Stomach (tissue), 19 donors: ENCODE measurements at places on chromosomes 4 and X. TPM values are rescaled to one million over a fixed set of nuclear protein-coding genes. Genes with fewer than 3 reads are reported as not detected.

Gene MGST2
- 271 TPM for polyA plus RNA-seq

Gene SPIN3
- polyA plus RNA-seq, result 7.0 TPM

Gene SPANXN2
- not detected for polyA plus RNA-seq

Gene REELD1
- polyA plus RNA-seq, result 0.30 TPM

Gene KDR
- 1.7 TPM for polyA plus RNA-seq

Gene GPR34
- polyA plus RNA-seq, result 6.2 TPM

Gene CSN1S1
- polyA plus RNA-seq, result 0.50 TPM

Gene MAGEA9B
- not detected for polyA plus RNA-seq

Gene CNGA1
- polyA plus RNA-seq, result 5.4 TPM

- DNase-seq, result no peak
Observed at GRCh38 chr4:44632733-44633132, 18.7 kb downstream of the YIPF7 start.

GRCh38 chr4:140469791-140470733, 28.0 kb downstream of the MGAT4D start:
- peak; percentile 17 for DNase-seq

- peak; percentile 66 for DNase-seq
Observed at GRCh38 chrX:118975831-118976598, 1.6 kb downstream of the LONRF3 start.

- DNase-seq, result no peak
Observed at GRCh38 chr4:166839615-166840251, 394.6 kb downstream of the SPOCK3 start.

DNA sequence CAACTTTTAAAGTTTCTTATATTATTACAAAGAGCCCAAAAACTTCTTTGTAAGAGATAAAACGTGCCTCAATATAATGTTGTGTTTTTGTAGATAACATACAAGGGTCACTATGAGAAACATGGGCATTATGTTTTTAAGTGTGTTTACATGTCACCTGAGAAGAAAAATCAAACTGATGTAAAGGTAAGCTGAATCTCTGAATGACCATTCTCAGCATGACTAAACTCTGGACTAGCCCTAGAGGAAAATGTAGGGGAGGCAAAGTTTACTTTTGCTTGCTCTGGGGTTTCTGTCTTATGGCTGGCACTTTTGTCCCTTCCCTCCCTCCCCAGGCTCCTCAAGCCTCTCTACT, 6.8 kb downstream of the MEPE start:
- DNase-seq, result no peak

DNA sequence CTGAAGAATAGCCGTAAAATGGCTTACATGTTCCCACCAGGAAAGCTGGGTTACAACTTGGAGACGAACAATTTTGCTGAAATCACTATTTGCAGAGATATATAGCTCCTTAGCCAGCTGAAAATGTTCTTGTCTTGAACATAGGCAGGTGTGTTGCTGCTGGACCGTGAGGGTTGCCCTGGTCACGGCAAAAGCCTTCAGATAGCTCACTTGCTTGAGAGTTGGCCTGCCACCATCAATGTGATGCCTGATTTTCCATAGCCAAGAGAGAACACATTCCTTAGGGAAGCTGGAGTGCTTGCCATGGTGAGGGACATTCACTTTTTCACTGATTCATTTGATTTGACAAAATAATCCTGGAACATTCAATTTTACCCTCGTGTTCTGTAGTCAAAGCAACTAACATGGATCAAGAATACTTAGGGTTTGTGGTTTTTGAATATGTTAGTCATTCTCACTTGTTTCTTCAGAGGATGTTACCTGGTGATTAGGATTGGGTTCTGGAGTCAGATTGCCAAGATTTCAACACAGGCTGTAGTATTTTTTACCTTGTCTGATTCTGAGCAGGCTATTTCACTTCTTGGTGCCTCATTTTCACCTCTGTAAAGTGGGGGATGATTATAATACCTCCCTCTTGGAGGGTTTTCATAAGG, 536.9 kb downstream of the RAPGEF2 start:
- DNase-seq, result no peak

DNA sequence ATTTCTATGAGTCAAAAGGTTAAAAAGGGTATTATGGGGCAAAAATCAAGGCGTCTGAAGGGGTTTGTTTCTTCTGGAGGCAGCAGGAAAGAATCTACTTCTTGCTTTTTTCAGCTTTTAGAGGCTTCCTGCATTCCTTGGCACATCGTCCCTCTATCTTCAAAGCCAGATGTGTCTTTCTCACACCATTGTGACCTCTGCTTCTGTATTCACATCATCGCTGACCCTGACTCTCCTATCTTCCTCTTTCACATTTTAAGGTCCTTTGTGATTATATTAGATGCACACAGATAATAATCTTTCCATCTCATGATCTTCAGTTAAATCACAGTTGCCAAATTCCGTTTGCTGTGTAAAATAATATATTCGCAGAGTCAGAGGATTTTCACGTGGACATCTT, 112.7 kb downstream of the PPP4R3C start:
- DNase-seq, result no peak

DNA sequence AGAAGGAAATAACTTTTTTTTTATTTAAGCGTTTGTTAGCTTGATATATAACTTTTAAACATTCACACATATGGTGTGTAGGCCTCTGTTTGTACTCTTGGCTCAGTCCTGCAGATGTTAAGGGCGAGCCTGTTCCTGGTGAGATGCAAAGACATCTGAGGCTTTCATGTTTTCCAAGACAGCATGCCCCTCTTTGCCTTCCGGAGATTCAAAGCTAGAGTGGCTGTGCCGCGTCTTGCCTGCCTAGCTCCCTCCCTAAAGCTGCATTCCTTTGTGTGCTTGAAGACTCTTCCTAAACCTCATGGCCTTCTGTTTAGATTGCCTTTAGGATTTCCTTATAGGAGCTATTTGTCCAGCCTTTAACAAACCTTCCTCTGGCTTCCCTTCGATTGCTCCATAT, 67.1 kb downstream of the MID1IP1 start:
- DNase-seq, result no peak

GRCh38 chr4:64727960-64728359, 318.7 kb upstream of the TECRL start:
- DNase-seq, result no peak

GRCh38 chr4:6002926-6003325, 15.3 kb downstream of the C4orf50 start:
- no peak for DNase-seq

DNA sequence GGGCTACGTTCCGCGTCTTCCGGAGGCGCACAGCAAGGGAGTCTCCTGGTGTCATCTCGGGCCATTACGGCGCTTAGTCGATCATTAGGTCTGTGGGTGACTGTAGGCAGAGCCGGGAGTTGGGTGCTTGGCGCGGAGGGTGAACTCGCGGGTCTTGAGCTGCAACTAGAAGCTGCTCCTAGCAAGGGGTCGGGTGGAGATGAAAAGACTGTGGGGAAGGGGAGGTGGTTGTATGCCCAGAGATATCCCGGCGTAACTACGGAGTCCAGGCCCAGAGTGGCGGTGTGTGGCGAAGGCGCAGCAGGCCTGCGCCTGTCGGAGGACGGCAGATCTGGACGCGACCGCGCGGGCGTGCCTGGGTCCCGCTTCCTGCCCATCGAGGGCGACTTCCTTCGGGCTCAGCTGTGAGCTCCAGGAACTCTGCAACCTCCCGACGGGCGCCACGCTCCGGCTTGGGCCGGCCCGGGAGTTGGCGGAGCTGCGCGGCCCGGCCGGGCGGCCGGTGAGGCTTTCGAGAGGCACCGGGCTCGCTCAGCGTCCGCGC, 2.7 kb upstream of the NKX3-2 start:
- peak; percentile 72 for DNase-seq

DNA sequence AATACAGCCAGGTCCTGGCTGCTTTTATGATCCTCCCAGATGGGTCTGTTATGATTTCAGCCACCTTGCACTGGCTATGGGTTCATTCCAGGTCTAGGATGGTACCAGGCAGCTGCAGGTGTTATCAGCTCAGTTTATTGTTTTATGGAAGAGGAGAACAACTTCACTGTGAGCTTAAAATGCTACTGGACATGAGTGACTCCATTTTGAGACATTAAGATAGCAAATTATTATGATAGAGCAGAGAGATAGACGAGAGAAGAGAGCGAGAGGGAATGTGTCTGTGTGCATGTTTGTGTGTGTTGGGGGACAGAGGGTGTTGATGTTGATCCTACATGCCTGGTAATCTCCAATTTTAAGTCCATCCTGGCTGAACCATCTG, 820.2 kb downstream of the FSTL5 start:
- DNase-seq, result no peak

GRCh38 chrX:85543866-85544265, 164.4 kb upstream of the POF1B start:
- DNase-seq, result no peak

DNA sequence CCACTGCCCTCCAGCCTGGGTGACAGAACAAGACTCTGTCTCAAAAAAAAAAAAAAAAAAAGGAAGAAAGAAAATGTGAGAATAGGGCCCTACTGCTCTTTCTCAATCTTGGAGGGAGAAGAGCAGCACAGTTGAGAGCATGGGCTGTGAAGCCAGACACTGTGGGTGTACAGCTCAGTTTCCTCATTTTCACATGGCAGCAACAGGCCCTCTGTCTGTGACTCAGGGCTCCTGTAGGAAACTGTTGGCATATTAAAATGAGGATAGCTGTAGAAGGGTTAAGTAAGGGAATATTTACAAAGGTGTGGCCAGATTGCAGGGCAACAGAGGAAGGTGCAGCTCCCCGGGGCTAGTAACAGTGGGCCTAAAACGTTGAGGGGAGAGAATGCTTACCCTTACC, 3.4 kb downstream of the AKAP14 start:
- DNase-seq, result no peak

DNA sequence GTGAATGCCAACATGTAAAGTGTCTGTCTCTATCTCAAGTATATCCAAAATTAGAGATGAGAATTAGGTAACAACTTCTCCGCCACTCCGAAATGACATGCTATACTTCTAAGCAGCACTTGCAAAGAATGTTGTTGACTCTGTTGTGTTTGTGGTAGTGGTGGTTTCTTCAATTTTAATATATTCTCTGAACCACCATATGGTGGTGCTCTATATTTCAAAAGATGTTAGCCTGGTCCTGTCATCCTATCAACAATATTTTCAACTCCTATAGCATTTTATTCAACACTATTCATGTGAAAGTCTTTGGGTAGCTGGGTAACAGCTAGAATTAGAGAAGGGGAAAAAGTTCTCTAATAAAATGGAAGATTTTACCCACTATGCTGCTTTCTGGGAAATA, 1622.8 kb upstream of the IGFBP7 start:
- DNase-seq, result no peak

- DNase-seq, result no peak
Observed at GRCh38 chr4:37388681-37389365, 144.3 kb downstream of the NWD2 start.

- no peak for DNase-seq
Observed at GRCh38 chr4:74095482-74095881, 3.5 kb downstream of the CXCL2 start.

- DNase-seq, result no peak
Observed at GRCh38 chrX:141733371-141733770, 34.8 kb upstream of the SPANXD start.

DNA sequence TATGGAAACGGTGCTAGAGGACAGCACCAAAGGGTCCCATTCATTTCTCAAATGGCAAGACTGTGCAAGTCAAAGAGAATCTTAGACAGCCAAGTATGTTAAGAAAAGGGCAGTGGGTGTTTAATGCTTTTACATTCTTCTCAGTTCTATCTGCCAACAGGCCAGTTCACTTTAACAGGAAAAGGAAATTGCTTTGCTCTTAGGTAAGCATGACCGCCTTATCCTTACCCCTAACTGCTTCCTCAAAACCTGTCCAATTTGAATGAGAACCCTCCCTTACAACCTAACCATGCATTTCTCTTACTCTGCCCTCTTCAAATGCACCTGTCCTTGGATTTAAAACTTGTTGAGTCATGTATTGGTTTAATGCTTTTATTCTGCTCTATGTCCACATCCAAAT, 44.5 kb upstream of the BLTP1 start:
- no peak for DNase-seq

DNA sequence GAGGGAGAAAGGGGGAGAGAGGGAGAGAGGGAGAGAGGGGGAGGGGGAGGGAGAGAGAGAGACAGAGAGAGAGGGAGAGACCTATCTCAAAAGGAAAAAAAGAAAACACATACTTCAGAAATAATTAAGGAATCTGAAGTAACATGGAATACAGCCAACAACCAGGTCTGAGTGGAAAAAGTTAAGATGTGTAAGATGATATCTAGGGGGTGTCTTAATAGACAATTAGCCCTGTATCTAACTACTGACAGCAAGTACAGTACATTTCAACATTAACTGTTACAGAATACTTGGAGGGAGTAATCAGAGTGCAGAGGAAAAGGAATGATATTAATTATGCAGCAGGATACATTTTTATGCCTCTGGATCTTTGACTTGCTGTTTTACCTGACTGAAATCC, 22.4 kb downstream of the NUP54 start:
- no peak for DNase-seq

GRCh38 chrX:30280428-30280827, 28.8 kb downstream of the NR0B1 start:
- DNase-seq, result no peak

GRCh38 chrX:136847874-136848273, 32.7 kb downstream of the RBMX start:
- no peak for DNase-seq

DNA sequence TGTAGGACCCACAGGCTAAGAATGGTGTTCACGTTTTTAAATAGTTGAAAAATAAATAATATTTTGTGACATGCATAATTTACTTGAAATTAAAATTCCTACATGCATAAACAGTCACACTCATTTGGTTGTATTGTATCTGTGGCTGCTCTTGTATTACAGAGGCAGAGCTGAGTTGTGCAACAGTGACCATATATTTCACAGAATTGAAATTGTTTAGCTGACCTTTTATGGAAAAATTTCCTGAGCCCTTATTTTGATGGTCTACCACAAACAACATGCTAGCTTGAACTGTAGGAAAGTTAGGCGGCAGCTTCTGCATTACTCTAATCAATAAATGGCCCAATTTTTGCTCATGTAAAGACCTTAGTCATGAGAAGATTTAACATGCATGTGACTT, 633.4 kb upstream of the AADAT start:
- DNase-seq, result no peak

DNA sequence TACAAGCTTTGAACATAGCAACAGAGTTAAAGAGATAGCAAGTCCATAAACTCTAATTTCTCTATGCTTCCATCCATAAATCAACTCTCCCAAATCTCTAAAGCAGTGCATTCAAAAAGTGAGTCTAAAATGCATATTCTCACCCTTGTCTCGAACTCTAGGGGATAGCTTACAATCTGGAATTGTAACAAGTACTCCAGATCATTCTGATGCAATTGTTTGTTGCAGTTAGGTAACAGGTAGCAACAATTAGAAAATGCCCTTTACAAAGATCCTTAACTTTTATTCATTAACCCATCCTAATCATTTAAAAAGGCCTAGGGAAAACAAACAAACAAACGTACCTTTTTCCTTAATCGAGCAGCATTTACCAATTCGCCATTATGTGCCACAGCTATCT, 18.9 kb upstream of the AASDH start:
- no peak for DNase-seq

DNA sequence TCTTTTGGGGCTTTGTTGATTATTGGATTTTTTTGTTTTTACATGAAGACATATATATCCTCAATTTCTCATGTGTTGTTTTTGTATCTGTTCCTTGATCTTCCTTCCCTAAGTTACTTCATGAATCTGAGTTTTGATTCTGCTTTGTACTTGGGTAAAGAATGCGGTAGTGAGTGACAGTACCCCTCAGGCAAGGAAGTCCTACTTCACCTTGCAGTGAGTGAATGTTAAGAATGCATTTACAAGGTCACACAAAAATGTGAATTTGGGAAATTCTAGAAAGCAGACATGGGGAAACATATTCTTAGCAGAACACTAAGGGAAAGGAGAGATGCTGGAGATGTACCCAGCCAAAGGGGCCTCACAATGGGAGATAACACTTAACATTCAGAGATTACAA, 373.1 kb upstream of the LCORL start:
- DNase-seq, result no peak
